Omental fat pad (tissue), 4 donors: ENCODE measurements at places on chromosomes 13 and 19.

DNA sequence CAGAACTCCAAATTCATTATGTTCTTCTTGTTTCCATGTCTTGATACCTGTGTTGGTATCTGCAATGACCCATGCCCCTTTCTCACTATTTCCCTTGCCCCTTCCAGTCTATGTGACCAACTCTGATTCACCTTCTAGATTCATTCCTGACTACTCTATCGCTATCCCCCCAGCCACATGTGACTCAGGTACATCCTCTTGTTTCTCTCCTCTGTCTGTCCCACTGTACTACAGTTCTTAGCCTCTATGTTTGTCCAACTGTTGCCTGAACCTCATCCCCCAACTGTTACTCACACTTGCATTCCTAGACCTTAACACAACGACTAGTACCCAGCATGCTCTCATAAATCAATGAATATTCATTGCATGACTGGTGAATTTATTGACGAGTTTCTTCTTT is 10.0 kb upstream of the FLT3 start:
- no peak for DNase-seq

DNA sequence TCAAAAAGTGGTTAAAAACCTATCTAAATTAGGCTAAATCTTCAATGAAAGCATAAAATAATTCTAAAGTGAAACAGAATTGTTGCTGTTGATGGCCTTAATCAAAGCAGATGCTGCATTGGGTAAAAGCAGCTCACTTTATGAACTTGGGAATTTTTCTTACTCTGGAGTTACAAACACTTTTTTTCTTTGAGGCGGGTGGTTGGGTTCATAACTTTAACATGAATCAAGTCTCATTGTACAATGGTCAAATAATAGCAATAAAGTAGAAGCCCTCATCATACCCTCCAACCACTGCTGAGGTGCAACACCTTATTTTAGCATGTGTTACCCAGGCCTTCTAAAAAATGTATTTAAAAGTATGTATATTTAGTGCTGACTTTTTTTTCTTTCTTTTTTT is 29.1 kb downstream of the NUP58 start:
- no peak for DNase-seq

- no peak for DNase-seq
These were observed 31.5 kb downstream of the FREM2 start for GRCh38 chr13:38718374-38718773.

- no peak for DNase-seq
These were observed 3.2 kb downstream of the WBP4 start for GRCh38 chr13:41064493-41064892.
